ENCODE measurements at places on chromosomes 11 and 22. TPM values are rescaled to one million over a fixed set of nuclear protein-coding genes. Genes with fewer than 3 reads are reported as not detected.

The ZNF70 gene
- total RNA-seq, result 7.0 TPM

The VPREB1 gene
- not detected for total RNA-seq

The P2RX6 gene
- total RNA-seq, result 0.94 TPM

The TBX1 gene
- total RNA-seq, result 6.2 TPM

The FAM181B gene
- total RNA-seq, result 0.22 TPM

The GNAZ gene
- total RNA-seq, result 4.1 TPM

The MFNG gene
- 9.0 TPM for total RNA-seq

The STIP1 gene
- 86.9 TPM for total RNA-seq

The NF2 gene
- 28.6 TPM for total RNA-seq

The CRY2 gene
- total RNA-seq, result 48.4 TPM

The NCR3LG1 gene
- total RNA-seq, result 3.1 TPM

Measured in subcutaneous adipose tissue (tissue), 4 donors.